ENCODE measurements at places on chromosomes 5 and 9.

DNA sequence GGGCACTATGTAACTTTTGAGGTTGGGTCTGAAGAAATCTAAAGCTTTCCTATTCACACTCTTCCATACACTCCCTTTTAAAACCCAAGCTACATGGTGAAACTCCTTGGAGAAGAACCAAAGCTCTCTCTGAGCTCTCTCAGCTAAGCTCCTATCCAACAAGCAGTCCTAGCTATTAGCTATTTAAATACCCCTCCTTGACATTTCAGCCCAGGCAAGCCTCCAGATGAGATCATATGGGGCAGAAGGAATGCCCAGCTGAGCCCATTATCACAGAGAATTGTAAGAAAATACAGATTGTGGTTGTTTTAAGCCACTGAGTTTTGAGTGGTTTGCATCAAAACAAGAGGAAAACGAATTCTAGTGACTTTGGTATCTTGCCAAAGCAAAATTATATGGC lies 15.2 kb downstream of the HSPB3 start:
- DNase-seq: no peak

GRCh38 chr9:133134388-133135145 lies 13.5 kb upstream of the RALGDS start:
- DNase-seq: no peak

- DNase-seq: no peak
Observed at GRCh38 chr9:70983723-70984295, 137.6 kb downstream of the TRPM3 start.

- DNase-seq: no peak
Observed at GRCh38 chr9:69223605-69224004, 49.5 kb downstream of the TJP2 start.

DNA sequence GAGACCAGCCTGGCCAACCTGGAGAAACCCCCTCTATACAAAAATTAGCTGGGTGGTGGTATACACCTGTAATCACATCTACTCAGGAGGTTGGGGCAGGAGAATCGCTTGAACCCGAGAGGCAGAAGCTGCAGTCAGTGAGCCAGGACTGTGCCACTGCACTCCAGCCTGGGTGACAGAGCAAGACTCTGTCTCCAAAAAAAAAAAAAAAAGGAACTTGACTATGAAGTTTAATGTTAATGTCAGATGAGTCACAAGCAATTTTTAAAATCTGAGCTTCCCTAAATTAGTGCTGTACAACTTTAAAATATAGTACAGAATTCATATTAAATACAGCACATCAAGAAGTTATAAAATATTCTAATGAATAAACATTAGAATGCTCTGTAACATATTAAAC lies 1.5 kb downstream of the MEIKIN start:
- no peak for DNase-seq

DNA sequence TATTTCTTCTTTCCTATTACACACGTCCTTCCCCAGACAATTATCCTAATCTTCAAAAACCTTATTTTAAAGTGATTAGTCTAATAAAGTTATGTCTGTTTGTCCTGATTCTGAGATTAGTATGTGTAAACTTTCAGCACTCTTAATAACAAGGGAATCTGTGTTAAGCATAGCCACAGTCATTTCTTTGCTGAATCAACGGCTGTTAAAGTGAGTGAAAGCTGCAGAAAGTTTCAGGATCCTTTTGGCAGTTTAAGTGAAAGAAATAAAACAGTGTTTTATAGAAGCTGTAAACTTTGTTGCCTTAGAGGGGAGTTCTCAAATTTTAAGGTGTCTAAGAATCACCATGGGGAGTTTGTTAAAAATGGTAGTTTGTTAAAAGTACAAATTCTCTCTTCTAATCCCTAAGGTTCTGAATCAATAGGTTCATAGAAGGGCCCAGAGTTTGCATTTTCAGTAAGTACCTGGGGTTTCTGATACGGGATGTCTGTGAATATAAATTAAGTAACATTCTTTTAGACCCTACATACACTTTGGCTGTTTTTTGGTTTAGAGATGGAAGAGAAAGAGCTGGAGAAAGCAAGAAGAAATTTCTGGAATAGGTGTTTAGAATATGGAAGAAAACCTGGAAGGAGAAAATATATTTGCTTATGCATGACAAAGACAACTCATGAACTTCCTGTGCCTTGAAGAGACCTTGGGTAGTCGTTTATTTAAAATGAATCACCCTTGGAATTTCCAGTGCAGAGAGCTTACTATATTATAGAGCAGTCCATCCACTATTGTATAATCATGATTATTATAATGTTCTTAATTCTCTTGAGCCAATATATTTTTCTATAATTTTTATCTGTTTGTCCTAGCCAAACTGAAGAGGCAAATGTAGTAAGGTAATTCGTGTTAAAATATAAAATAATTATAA lies 45.7 kb downstream of the SCAMP1 start:
- no peak for DNase-seq

DNA sequence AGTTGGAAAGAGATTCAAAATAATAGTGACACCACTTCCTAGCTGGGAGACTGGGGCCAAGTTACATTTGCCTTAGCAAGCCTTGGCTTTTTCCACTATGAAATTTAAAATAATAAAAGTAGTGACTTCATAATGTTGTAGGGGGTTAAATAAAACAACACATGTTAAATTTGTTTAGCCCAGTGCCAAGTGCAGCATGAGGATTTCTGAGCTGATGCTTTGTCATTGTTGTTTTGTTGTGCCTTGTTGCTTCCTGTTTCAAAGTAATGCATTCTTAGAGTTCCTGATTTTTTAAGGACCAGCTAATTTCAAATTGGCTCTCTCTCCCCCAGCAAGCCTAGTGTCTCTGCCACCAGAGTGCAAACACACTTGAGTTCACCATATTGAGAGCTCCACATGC lies 270.7 kb upstream of the PAPPA start:
- DNase-seq: no peak

DNA sequence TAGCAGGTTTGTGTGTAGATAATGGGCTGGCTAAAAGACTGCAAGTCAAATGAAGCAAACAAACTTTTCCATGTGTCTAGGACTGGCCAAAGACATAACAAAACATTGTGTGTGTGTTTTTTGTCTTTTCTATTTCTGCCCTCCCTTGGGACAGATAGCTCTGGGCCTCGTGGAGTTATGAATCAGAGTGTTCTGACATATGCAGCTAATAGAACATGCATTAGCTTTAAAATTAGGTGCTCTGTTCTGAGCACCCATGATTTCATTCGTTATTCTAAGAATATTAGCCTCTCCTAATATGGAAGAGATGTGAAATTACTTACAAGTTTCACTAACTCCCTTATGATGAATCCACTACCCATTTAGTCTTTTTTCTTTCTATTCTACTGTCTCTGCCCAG lies 367.3 kb upstream of the PAPPA start:
- no peak for DNase-seq
